Fibroblast of the aortic adventitia (primary cell): ENCODE measurements at places on chromosomes 2 and 18. TPM values are rescaled to one million over a fixed set of nuclear protein-coding genes. Genes with fewer than 3 reads are reported as not detected.

GRCh38 chr2:162011706-162012564, 62.1 kb downstream of the DPP4 start:
- no peak for DNase-seq

GRCh38 chr2:162711832-162712540, 126.6 kb downstream of the KCNH7 start:
- DNase-seq = no peak

DNA sequence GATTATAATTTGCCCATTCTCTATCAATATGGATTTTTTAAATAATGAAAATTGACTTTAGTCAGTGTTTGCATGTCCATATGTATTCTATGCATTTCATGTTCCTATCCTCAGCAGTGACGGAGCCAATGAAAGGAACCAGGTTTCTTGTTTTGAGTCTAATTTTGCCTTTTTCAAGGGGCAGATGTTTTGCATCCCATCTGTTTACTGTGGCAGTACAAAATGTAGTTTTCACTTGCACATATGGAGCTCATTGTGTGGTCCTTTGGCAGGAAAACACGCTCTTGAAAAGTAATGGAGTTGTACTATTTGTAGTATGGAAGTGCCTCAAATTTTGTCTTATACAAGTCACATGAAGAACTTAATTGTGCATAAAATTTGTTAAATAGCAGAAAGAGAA, 127.8 kb downstream of the AGPS start:
- DNase-seq = no peak

DNA sequence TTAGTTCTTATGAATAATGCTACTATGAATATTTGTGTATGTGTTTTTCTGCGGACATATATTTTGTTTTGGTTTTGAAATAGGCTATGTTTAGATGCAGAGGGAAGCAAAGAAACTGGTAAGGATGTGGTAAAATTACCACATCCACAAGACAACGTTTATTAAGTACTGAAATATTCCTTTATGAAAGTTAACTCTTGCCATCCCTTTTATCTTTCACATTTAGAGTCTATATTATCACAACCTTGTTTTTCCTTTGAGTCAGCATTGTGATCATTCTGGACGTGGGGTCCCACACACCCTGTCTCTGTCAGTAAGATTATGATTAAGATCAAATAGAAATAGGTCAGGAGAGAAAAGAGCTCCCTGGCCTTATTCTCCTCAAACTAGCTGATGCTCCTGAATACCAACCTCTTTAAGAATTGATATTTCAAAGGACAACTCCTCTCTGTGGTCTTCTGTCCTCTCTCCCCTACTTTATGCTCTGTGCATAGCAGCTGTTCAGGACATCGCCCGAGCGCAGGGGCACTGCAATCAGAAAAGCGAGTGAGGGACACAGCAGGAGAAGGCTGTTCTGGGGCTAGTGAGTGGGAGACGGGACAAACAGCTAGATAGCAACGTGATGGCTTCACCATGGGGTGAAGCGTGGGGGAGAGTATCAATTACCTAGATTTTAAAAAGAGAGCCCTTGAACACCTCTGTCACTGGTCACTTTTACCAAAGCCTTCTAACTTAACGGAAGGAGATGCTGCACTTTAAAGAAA, 12.2 kb downstream of the METAP1D start:
- DNase-seq = no peak

DNA sequence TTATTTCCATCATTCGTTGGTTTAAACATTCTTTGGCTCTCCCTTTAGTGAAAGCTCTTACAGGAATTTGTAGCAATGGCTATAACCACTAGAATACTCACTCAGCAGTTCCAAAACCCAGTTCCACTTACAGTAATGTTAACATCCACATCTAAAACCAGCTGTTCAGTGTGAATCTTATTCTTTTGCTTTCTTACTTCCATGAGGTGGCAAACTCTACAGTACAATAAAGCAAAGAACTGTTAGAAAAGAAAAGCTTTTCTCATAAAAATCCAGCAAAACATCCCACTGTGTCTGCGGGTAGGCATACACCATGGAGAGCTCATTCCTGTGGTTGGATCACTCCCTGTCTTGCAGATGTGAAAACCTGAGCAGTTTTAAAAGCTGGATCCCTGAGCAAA, 147.1 kb downstream of the ARHGAP28 start:
- DNase-seq = peak; percentile 4

GRCh38 chr2:25174192-25174861, 5.9 kb upstream of the POMC start:
- DNase-seq = no peak

DNA sequence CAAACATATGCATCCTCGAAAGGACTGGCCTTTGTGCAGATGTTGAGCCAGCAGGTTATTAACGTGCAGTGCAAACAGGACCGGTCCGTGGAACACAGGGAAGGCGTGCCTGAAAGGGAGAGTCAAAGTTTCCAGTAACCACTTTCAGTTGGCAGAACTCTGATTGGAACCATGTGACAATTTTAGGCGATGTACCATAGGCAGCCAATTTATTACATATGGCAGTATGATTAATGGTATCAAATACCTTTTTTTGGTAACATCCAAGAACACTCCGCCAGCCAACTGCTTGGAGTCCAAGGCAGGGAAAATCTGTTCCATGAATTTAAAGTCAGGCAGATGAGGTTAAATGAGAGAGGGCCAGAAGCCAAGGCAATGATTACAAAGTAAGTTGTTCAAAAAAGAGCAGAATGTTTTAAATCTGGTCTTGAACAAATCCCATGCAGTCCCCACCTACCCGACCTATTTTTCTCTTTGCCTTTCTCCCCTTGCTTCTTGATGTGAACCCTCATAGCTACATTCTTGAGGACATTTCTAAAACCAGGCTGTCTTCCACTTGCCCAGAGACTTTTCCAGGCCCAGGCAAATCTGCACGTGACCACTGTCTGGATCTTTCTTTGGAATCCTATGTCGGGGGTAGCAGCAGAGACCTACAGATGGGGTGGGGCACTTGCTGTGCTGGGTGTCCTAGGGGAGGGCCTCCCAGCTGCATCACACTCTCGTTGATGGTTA, 351.7 kb downstream of the HRH4 start:
- peak; percentile 7 for DNase-seq

DNA sequence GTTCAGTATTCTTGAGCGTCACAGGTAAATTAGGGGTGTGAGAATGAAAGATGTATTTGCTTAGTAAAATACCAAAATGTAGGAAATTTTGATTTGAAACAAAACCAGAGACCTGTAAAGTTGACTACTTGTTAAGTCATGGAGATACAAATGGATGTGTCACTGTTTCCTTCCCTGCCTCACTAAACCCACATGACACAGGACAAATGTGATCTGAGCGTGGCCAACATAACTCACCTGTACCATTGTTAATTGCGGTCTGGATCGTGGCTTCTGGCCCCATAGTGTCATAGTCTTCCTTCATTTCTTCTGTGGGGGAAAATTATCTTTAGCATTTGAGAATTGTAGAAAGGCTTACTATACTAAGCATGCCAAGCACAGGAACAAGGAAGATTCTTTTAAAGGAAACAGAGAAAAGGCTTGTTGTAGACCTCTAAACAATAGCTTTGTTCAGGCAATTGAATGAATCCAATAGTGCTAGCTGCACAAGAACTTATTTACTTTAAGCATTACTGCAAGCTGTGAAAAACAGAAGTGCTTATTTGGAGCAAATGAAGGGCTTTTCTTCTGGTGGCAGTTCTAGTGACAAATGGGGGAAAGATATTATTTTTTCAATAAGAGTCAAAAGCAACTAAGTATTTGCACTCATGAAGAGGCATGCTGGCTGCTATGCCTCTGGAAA, 95.2 kb downstream of the ZEB2 start:
- no peak for DNase-seq

GRCh38 chr18:74331404-74331803, 15.8 kb downstream of the C18orf63 start:
- DNase-seq = peak; percentile 63

The ABCG5 gene
- not detected in 2 replicates for total RNA-seq
